ENCODE measurements at places on chromosomes 2 and 18.
A peak's percentile ranks its signal among the peaks of the same experiment; 100 is the strongest.

DNA sequence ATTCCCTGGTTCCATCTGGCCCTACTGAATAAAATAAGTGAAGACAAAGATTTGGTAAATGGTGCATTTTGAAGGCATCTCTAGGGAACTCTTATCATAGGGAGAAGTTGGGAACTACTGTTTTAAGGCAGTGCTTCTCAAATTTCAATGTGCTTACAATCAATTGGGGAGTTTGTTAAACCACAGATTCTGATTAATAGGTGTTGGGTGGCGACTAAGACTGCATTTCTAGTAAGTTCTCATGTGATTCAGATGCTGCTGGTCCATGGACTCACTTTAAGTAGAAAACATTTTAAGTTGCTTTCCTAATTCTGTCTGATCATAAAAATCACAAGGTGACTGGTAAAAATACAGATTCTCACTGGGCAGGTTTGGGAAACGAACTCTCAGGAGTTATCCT is 14.6 kb downstream of the FARSB start:
- no peak for DNase-seq

DNA sequence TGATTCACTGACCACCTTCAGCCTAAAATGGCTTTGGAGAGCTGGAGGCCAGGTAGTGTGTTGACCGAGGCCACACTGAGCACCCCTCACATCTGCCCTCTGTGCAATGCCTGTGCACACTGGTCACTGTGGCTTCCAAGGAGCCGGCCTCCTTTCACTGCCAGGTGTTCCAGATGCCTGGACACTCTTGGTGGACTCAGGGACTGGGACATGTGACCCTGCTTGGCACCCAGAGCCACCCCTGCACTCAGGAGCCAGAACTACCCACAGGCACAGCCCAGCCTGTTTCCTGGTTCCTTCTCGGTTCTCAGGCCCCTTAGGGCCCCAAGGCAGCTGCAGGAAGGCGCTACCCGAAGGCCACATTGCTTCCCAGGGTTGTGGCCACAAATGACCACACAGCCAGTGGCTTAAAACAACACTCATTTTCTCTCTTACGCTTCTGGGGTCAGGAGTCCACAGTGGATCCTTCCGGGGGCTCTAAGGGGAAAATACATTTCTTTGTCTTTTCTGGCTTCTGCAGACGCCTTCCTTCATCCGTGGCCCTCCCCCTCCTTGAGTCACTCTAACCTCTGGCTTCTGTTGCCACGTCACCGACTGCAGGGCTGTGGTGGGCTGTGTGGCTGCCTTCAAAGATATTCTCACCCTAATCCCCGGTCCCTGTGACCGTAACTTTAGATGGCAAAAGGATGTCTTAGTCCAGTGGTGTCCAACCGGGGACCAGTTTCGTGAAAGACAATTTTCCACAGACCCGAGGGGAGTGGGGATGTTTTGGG is 78.6 kb downstream of the ASB1 start:
- DNase-seq, result no peak

DNA sequence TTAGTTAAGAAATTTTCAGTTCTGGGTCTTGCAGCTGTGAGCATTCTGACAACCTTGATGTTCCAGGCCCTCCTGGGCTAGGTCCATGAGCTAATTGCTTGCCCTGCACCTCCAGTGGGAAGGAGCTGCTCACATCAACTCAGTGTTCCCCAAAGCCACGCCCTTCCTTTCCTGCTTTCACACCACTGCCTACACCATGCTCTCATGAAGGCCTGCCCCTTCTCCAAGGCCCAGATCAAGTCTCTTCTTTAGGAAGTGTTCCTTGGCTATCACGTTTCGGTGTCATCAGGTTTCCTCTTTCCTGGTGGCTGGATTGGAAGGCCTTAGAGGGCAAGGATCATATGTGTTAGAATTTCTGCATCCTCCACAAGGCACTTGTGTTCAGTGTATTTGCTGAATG is 18.8 kb downstream of the TMEM127 start:
- DNase-seq, result no peak

DNA sequence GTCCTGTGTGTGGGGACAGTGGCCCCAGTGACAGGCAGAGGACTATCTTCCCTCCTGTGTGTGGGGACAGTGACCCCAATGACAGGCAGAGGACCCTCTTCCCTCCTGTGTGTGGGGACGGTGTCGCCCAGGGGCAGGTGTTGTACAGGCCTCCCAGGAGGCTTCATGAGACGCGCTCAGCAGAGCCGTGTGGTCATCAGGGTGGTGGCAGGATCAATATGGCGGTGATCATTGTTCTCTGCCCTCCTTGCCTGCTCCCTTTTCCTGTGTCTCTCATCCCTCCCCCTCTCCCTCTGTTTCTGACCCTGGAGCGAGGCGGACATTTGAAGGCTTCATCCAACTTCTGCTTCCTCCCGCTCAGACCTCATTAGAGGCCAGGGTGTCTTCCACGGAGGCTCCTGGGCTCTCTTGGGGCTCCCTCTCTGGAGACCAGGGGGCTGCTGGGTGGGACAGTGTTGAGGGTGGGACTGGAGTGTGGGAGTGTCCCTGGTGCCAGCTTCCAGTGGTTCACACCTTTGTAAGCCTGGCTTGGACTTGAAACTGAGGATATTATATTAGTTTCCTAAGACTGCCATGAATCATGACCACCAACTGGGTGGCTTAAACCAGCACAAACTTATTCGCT is 59.5 kb downstream of the ACKR3 start:
- DNase-seq, result no peak

- no peak for DNase-seq
These were observed 733.7 kb upstream of the POU3F3 start for GRCh38 chr2:104120171-104120570.

GRCh38 chr2:18578033-18578432 is 11.3 kb downstream of the NT5C1B start:
- no peak for DNase-seq

DNA sequence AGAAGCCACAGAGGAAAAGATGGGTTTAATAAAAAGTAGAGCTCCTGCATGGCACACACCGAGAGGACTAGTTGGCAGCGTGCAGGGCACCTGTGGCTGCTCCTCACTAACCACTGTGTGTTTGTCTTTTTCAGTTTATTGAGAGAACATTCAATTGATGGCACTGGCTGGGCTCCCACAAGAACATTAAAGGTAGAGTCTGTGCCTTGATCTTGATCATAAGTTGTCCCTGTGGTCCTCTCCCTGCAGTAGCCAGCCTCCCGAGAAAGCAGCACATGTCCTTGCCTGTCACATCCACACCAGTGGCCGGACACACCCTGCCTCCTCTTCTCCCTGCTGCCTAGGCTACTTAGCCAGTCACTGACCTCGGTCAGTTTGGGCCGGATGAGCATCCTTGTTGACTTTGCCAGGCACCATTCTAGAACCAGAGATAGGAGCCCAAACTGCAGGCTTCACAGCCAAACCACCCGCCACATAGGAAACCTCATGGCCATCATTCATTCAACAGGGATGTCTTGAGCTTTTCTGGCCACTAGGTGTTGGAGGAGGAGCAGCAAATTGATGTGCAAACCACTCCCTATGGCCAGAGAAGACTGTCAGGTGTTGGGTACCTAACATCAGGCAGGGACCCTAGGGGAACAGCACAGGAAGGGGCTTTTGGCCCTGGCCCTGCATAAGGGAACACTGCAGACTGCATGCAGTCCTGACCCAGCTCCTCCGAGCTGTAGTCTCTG is 30.2 kb upstream of the SCLY start:
- no peak for DNase-seq

DNA sequence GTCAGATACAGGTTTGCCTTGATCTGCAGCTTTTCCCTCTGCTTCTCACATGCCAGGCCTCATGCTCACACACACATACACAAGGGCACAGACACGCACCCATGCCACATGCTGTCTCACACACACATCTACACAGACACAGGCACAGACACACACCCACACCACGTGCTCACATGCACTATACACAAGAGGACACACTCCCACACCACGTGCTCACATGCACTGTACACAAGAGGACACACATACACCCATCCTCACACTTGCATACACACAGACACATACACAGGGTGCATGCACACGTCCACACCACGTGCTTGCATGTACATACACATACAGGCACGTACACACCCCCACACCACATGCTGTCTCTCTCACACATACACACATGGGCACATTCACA is 253.8 kb downstream of the ATAD2B start:
- DNase-seq, result no peak

- no peak for DNase-seq
These were observed 201.2 kb downstream of the SUCLG1 start for GRCh38 chr2:84257831-84258230.

DNA sequence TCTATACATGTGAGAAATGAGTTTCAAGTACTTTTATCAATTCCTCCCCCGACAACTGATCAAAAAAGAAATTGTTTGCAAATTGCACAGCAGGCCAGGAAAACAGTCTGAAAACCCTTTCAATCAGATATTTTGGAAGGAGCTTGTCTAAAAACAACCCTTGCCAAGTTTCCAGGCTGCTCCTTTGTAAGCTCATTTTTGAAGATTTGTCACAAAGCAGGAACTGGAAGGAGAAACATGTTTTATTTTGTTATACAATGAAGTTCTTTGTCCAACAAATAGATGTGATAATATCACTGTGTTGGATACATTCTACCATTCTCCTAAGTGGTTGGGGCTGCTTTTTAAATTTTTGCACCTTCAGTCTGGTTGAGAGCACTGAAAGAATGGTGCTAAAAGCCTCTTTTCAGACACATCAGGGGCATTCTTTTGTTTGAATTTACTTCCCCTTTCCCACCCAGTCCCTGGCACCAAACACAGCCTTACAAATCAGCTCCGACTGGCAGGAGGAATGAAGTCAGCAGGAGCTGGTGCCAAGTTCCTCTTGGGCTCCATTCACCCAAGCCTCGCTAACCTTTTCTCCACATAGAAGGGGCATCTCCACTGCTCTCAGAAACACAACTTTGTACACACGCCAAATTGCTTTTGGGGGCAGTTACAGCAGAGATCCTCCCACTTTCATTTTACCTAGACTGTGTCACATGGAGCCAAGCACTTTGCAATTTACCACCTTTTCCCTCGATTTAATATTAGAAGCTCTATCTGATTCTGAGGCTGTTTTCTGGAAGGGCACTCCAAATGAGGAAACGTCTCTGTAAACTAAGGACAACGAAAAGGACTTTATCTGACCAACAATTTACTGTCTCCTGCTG is 88.0 kb downstream of the C1D start:
- no peak for DNase-seq

DNA sequence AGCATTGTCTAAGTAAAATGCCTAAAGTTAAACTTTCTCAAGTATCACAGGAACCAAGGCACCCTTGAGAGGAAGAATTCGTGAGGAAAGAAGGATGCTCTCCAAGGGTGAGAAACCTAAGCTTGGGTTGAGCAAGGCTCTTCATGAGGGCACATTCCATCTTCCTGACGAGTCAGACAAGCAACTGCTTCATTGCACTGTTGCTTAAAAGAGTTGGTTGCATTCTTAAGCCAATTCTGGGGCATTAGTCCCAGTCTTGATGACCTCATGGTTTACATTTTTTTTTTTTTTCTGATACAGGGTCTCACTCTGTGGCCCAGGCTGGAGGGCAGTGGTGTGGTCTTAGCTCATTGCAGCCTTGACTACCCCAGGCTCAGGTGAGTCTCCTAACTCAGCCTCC is 237.5 kb downstream of the ACTR3 start:
- DNase-seq, result no peak

DNA sequence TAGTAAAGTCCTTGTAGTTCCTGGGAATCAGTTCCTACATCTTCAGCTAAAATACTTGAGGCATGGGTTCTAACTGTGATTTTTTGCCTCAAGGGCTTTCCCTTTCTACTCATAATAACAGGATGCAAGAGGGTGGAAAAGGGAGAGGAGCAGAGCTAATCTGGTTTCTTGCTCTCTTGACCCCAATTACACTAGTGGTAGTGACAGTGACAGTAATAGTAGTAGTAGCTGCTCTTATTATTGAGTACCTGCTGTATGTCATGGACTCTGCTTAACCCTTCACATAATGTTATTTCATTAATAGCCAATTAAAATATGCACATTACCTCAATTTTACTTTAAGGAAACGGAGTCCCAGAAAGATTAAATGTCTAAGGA is 214.8 kb upstream of the HNRNPA3 start:
- no peak for DNase-seq

- DNase-seq, result peak; percentile 25
These were observed 187.3 kb downstream of the FAM210A start for GRCh38 chr18:13539050-13539449.

- no peak for DNase-seq
These were observed 151.5 kb downstream of the UPP2 start for GRCh38 chr2:158253170-158253569.

DNA sequence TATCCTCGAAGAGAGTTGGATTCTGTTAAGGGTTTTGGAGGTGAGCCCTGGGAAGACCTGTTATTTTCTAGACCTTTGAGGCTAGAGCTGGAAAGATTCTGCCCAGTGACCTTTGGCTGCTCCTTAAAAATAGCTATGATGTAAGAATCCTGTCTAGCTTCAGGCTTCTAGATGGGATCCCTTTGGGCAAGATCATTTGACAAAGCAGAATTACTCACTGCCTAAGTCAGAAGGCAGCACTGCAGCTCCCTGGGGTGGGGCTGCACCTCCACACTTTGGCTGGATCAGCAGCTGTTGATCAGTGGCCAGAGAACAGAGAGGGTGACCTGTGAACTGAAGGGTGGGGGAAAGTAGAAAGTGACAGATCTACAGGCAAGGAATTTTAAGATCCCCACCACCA is 103.8 kb downstream of the ASAP2 start:
- DNase-seq, result no peak

- DNase-seq, result no peak
These were observed 1662.9 kb downstream of the SUCLG1 start for GRCh38 chr2:82796132-82796531.

DNA sequence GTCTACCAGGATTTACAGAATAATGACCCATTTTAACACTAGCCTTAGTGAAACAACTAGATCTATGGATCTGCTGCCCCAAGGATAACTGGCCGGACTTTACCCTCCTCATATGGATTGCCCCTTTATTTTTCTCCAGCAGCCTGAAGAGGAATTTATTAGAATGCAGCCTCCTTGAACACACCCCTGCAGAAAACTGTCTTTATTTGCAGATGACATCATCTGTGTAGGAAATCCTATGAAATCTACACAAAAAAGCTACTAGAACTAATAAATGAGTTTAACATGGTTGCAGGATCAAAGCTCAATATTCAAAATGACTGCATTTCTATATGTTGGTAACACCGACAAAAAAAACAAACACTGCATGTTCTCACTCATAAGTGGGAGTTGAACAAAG is 29.6 kb downstream of the LBH start:
- DNase-seq, result no peak

DNA sequence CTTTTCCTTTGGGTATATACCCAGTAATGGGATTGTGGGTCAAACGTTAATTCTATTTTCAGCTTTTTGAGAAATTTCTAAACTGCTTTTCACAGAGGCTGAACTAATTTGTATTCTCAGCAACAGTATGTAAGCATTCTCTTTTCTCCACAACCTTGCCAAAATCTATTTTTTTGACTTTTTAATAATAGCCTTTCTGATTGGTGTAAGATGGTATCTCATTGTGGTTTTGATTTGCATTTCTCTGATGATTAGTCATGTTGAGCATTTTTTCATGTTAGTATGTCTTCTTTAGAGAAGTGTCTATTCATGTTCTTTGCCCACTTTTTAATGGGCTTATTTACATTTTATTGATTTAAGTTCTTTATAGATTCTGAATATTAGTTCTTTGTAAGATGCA is 145.5 kb downstream of the TRABD2A start:
- DNase-seq, result no peak

GRCh38 chr2:203592470-203592869 is 57.4 kb upstream of the RAPH1 start:
- DNase-seq, result no peak
